ENCODE measurements at places on chromosomes 16 and 17.

DNA sequence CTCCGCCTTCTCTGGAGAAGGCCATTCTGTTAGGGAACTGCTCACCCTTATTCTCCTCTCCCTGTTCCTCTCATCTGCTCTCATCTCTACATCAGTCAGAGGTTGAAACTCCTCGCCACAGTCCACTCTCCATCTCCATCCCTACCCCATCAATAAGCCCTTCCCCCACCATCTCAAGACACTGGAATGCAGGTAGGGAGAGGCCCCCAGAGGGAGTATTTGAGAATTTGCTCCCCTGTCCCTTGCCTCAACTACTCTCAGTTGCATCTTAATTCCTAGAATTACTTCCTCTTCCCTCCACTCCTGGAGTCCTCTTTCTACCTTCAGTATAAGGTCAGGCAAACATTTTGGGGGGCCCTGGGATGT is 2.0 kb upstream of the AATF start:
- no peak for DNase-seq

- no peak for DNase-seq
These were observed 1.8 kb upstream of the BCAR1 start for GRCh38 chr16:75252946-75253911.

DNA sequence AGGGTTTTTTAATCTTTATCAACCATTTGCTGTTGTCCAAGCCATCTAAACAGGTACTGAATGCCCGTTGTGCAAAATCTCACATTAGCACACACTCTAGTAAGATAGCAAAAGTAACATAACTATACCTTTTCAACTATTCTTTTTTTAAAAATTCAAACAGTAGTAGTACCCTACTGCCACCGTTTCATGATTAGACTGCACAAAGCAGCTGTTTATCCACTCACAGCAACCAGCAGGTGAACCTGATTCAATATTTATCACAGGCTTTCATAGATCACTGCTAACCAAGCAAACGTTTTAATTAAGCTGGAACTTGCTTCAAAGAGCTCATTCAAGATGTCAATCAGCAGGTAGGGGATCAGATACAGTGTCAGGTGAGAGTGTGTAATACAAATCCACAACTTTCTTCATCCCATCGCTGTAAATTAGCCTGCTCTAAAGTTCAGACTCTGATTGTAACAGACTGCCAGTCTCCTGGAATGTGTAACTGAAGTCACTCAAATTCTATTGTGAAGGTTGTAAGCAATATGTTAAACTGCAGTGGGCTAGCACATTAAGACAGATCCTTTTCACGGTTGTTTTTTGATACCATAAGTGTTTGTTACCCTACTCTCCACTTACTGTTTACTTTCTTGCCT is 47.3 kb downstream of the BRIP1 start:
- DNase-seq = no peak

DNA sequence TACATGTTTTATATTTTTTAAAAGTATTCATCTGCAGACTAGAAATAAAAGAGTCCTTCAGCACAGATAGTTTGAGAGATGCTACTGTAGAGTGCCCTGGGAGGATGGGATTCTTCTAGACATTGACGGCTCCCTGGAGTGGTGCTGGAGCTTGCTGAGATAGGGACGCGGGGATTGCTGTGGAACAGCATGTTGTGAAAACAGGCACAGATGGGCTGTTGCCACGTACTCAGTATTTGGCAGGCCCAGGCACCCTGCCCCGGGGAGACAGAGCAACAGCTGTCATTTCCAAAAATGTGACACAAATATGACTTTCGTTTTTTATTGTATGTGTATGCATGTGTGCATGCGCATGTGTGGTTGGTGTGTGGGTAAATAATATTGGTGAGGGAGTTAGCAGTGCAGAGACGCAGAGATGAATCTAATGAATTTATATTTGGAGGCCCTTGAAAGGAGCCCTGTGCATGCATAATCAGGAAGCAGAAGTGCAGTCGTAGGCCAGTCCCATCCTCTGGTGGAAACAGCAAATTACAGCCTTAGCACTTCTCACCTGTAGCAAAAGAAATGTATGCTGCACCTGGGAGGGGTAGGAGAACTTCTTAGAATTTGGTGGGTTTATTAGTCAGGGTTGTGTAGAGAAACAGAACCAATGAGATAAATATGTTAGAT is 6.2 kb upstream of the ABCA8 start:
- no peak for DNase-seq

GRCh38 chr17:19497624-19498023 is 36.0 kb upstream of the SLC47A1 start:
- DNase-seq = no peak

- DNase-seq = no peak
These were observed 39.6 kb upstream of the PLCG2 start for GRCh38 chr16:81739503-81739902.

- DNase-seq = no peak
These were observed 52.2 kb downstream of the CCT6B start for GRCh38 chr17:34909040-34909439.

DNA sequence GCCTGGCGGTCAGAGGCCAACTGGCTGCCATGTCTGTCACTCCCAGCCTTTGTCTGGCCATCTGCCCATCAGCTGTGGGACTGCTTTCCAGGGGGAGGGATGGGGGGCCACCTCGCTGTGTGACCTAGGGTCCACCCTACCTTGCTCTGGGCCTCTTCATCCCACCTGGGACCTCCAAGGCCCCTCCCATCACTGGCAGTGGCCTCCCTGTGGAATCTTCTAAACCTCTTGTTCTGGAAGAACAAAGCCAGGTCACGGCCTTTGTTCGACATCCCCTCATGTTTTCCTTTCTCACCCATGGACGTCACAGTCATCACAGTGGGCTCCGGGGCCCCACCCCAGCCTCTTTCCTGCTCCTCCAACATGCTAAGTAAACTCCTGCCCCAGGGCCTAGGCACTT is 24.0 kb downstream of the SPNS2 start:
- DNase-seq = no peak

- DNase-seq = no peak
These were observed 1128.6 kb downstream of the CDH8 start for GRCh38 chr16:60907645-60908044.

- DNase-seq = no peak
These were observed 99.1 kb downstream of the ADAMTS18 start for GRCh38 chr16:77335652-77336234.

- DNase-seq = no peak
These were observed 16.5 kb downstream of the GLP2R start for GRCh38 chr17:9842057-9842758.

DNA sequence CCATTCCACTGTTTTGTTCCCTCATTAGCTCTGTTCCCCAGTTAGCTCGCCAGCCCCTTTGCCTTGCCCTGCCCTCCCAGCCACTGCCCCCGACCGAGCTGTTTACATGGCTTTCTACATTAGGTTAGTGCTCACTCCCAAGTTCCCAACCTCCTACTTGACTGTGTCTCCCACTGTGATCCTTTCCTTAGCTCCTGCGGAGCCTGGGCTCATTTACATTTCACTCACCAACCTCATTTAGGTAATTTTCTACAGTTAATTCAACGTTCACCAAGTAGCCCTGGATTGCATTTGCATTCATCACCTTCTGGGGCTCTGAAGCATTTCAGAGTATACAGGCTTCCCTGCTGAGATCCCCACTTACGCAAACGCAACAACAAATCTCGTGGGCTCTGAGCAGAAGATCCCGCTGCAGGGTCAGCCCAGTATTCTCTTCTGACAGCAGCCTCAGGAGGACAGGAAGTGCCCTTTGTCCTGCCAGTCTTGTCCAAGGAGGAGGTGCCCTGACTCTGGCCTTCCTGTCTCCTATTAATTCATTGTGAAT is 325.8 kb upstream of the CCL2 start:
- DNase-seq = no peak

DNA sequence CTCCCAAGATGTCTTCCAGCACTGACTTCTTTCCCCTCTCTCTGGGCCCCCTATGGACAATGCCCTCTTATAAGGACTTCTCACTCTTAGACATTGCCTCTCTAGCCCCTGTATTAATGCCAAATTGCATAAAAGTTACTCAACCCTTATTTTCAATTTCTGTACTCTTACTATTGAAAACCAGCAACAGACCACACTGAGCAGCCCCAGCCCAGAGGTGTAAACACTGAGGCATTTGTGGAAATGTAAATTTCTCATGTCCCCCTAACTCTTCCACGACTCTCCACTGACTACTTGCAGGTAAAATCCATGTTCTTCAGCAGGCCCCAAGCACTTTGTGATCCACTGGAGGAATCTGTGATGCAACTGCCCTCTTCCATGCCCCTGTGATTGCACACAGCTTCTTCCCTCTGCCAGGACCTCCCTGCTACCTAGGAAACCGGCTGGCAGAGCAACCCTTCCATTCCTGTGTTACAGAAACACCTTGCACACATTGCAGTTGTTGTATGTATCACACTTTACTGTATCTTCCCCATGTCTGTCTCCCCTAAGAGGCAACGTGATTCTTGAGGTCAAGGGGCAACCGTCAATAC is 4.4 kb downstream of the N4BP1 start:
- DNase-seq = no peak

- DNase-seq = no peak
These were observed 18.4 kb upstream of the CAPN15 start for GRCh38 chr16:508884-509736.

DNA sequence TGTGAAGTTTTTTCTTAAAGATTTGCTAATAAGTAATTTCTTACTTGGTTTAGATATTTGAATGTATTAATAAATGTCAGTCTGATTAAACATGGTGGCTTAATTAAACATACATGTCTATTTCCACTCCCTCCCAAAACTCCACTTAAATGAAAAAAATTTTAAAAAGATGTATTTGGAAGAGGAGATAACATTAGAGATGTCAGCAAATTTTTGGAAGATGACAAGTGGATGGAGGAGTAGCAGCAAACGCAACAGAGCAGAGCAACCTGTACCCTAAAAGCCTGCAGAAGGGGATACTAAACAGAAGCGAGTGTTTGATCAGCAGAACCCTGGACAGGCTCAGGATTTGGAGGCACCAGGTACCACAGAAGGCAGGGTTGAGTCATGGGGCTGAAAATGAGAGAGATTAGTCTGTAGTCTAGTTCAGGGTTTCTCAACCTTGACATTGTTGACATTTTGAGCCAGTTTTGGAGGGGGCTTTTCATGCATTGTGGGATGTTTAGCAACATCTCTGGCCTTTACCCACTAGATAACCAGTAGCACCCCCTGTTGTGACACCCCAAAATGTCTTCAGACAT is 17.8 kb downstream of the LUC7L3 start:
- no peak for DNase-seq

DNA sequence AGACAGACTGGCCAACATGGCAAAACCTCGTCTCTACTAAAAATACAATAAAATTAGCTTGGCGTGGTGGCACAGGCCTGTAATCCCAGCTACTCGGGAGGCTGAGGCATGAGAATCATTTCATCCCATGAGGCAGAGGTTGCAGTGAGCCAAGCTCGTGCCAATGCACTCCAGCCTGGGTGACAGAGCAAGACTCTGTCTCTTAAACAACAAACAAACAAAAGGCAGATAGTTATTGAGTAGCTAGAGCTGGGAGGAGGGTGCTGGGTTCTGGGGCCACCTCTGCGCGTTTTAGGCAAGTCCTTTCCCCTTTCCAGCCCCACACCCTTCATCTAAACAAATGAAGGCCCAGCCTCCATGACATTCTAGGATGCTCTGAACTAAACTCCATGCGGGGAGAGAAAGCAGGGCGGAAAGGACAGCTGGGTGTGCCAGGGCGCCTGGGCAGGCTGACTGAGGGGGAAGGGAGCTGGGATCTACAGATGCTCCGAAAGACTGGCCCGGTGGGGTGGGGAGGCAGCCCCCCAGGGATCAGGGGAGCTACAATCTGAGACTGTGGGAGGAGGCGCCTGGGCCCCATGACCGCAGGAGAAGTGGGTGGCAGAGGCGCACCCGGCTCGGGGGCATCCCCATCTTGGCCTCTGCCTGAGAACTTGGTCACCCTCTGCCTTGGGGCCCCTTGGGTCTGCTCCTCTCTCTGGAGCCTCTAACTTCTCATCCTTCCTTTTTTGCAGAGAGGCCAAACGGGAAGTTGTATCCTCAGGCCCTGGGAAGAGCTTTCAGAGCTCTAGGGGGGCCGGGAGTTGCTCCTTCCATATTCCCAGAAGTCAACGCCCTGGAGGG is 910 bp downstream of the ITGAL start:
- peak; percentile 38 for DNase-seq

GRCh38 chr17:13787636-13788035 is 185.9 kb upstream of the HS3ST3A1 start:
- no peak for DNase-seq

DNA sequence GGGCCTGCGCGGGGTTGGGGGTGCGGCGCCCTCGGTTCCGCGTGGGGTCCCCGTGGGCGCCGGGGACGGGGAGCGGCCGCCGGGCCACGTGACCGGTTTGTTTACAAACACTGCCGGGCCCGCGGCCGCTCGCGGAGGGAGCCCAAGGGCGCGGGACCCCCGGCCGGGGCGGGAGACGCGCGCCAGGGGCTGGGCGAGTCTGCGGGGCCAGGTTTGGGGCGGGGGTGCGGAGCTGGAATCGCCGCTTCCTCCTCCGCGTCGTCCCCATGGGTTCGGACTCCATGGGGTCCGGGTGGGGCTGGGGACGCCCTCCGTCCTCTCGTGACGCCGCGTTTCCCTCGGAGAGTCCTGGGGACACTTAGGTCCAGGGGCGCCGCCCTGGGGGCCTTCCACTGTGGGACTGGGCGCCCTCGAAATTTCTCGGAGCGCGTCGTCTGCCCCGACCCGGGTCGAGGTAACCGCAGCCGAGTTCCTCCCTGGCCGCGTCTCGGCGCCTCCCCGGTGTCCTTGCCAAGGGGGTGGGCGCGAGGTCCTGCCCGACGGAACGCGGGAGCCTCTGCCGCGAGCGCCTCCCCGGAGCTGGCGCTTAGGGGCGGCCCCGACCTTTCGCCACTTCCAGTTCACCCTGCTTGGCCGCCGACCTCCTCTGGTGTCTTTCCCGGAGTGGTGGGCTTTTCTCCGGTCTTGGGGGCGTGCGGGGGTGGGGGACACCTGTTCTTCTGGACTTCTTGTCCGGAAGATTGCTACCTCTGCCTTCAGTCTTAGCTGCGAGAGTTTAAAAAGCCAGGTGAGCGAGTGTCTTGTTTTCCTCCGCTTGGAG is 684 bp downstream of the YPEL2 start:
- DNase-seq = no peak

- no peak for DNase-seq
These were observed 534.3 kb upstream of the C16orf82 start for GRCh38 chr16:26532456-26532855.

DNA sequence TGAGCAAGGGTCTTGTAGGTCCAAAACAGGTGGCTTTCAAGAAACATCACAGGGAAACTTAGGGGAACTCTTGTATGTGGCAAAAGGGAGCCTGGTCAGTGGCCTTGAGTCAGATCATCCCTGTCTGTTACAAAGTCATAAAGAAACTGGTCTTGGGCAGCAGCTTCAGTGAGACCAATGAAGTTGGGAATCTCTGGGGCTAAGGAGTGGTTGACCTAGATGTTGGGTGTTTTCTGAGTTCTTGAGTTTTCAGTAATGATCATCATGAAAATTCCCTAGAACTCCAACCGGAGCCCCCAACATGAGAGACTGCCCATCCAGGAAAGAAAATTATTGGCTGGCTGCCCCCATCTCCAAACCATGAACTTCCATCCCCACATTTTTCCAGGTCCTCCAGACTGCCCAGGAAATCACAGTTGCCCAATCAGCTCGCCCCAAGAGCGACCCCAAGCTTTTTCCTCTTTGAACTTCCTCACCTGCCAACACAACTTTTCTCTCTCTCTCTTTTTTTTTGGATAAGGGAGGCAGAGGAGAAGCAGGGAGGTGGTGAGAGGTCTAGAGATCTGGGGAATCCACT is 3.9 kb downstream of the CCR7 start:
- DNase-seq = no peak

GRCh38 chr17:15947271-15947670 is 2.3 kb downstream of the ADORA2B start:
- DNase-seq = no peak

- peak; percentile 38 for DNase-seq
These were observed 28.1 kb upstream of the LGALS9 start for GRCh38 chr17:27602721-27603420.

GRCh38 chr17:57767561-57767960 is 22.5 kb upstream of the CCDC182 start:
- no peak for DNase-seq
